ENCODE measurements at places on chromosomes 1 and 21. TPM values are rescaled to one million over a fixed set of nuclear protein-coding genes. Genes with fewer than 3 reads are reported as not detected.

DNA sequence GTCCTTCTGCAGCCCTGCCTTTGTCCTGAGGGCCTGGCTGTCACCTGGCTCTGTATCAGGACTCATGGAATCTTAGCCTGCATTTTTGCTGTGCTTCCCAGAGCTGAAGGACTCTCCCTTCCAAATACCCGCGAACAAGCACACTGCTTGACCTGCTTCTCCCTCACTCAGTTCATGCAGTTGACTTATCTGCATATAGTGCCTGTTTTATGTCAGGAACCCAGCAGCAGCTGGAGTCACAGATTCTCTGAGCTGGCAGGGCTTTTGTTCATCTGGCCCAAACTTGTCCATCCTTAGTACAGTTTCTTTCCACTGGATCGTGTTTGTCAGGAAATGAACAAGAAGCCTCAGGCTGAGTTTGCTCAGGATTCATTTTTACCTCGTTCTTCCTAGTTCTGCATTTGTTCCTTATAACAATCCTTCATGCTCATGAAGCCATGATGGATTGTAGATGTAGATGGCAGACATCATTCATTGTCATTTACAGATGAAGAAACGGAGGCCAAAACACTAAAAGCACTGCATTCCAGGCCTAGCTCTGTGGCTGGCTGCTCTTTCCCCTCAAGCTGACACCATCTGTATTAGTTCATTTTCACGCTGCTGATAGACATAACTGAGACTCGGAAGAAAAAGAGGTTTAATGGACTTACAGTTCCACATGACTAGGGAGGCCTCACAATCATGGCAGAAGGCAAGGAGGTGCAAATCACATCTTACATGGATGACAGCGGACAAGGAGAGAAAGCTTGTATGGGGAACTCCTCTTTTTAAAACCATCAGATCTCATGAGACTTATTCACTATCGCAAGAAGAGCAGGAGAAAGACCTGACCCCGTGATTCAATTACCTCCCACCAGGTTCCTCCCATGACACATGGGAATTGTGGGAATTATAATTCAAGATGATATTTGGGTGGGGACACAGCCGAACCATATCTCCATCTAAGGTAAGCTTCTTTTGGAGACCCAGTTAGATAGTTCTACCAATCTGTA lies 150.9 kb downstream of the HIVEP3 start:
- DNase-seq, result no peak
- H3K36me3 ChIP-seq, result no peaks in the 10 kb centered on the region
- peaks cover 14% of the 10 kb centered on the region for H3K4me1 ChIP-seq
- no peaks in the 10 kb centered on the region for H3K27me3 ChIP-seq
- no peak overlapping the region for H3K4me3 ChIP-seq

GRCh38 chr1:109803901-109804331 lies 40.2 kb upstream of the EPS8L3 start:
- H3K27me3 ChIP-seq, result no peaks in the 10 kb centered on the region
- H3K27ac ChIP-seq, result no peak overlapping the region
- no peak overlapping the region for H3K4me3 ChIP-seq
- no peak for DNase-seq
- peaks cover 24% of the 10 kb centered on the region for H3K4me1 ChIP-seq

DNA sequence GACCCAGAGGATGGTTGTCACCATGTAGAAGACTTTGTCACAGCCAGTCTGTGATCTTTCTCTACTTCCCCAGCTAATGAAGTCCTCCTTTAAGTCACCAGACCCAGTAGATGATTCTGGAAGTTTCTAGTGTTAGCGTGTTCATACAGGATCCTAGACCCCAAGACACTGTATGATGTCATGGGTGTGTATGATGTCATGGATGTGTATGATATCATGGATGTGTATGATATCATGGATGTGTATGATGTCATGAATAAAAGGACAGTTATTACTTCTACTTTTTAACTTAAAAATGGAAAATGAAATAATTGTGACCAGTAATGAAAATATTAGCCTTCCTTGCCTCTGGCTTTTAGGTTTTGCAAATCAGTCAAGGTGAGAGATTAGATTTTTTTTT lies 260.0 kb downstream of the FMN2 start:
- no peak for DNase-seq
- no peaks in the 10 kb centered on the region for H3K27me3 ChIP-seq
- H3K27ac ChIP-seq, result no peak overlapping the region
- no peak overlapping the region for H3K4me3 ChIP-seq
- H3K36me3 ChIP-seq, result no peaks in the 10 kb centered on the region
- peaks cover 9% of the 10 kb centered on the region for H3K4me1 ChIP-seq

DNA sequence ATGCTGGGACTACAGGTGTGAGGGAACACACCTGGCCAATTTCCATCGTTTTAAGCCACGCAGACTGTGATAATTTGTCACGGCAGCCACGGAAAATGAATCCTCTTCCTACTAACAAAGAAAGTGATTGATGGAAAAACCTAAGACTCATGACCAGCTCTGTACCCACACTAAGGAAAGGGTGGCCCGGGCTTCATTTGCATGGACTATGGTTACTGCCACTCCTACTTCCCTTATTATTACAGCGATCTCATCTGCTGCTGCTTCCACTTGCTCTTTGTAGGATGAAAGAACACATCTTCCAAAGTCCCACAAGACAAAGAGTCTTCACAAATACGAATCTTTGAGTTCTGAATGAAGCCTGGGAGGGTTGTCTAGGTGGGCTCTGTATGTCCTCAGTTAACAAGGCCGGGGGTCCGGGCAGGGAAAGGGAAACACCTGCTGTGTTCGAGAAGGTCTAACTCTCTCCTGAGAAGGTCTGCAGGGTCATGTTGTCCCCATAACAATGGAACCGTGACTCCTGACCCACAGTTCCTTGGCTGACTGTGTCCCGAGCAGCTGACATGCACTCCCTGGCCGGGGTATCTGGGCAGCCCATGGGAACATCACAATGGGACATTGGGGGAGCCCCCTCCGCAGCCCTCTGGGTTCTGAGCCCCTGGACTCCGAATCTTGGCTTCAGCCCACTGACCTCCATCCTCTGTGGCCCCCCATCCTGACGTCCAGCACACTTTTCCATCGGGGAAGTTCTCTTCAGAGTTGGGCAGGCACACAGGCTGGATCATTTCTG lies 13.3 kb upstream of the TFF1 start:
- DNase-seq, result no peak
- H3K27ac ChIP-seq, result no peak overlapping the region
- H3K36me3 ChIP-seq, result no peaks in the 10 kb centered on the region
- H3K4me1 ChIP-seq, result no peaks in the 10 kb centered on the region
- no peak overlapping the region for H3K4me3 ChIP-seq

DNA sequence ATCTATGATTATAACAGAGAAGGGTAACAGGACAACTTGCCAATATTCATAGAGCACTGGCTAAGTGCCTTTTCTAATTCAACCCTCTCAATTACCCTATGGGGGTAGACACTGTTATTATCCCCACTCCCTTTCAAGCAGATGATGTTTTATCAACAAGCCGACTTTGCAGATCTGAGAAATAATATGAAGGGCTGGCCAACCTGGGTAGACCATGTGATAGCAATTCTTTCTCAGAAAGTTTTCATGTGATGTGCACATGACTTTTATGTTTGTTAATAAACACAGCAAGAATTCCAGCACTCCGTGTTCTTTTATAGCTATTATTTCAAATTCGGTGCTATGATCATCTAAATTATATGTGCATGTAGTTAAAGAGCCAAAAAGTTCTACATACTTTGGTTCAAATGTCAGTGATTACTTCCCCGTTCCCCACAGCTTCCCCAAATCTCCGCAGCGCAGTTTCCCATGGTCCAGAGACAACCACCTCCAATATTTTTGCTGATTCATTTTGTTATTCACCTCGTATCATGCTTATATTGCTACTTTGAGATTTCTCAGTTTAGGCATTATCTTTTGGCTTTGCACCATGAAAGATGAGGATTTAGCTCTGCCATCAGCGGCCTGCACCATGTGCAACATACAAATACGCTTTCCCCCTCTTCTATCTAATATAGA lies 96.7 kb upstream of the GADD45A start:
- H3K27me3 ChIP-seq, result no peaks in the 10 kb centered on the region
- no peaks in the 10 kb centered on the region for H3K36me3 ChIP-seq
- no peak for DNase-seq
- peaks cover 16% of the 10 kb centered on the region for H3K4me1 ChIP-seq

GRCh38 chr1:115220340-115221270 lies 117.4 kb downstream of the NGF start:
- H3K27me3 ChIP-seq, result no peaks in the 10 kb centered on the region
- H3K4me1 ChIP-seq, result no peaks in the 10 kb centered on the region
- peak overlapping the region; percentile 59 for H3K27ac ChIP-seq
- DNase-seq, result no peak
- no peaks in the 10 kb centered on the region for H3K36me3 ChIP-seq

GRCh38 chr1:145979746-145980456 lies 15.4 kb downstream of the POLR3GL start:
- peak overlapping the region; percentile 94 for H3K27ac ChIP-seq
- peaks cover 5% of the 10 kb centered on the region for H3K36me3 ChIP-seq
- peaks cover 79% of the 10 kb centered on the region for H3K4me1 ChIP-seq
- no peaks in the 10 kb centered on the region for H3K27me3 ChIP-seq
- DNase-seq, result no peak

DNA sequence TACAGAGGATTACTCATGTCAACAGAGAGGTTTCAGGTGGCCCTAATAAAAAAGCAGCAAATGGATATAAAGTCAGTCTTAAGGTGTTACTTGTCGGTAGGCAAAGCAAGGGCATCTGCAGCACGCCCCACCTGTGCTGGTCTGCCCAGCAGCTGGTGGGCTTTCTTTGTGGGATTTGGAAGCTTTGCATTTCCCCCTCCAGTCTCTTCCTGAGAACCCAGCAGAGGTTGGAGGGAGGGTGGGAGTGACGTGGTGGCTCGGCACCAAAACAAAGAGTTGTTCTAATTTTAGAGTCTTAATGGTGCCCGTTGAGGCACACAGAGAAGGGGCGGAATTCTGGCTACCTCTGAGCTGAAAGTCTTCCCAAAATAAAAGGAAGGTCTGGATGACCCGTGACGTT lies 4.8 kb upstream of the PCBP3 start:
- no peak overlapping the region for H3K27ac ChIP-seq
- no peaks in the 10 kb centered on the region for H3K36me3 ChIP-seq
- H3K27me3 ChIP-seq, result peaks cover 6% of the 10 kb centered on the region

- no peak overlapping the region for H3K27ac ChIP-seq
- no peaks in the 10 kb centered on the region for H3K36me3 ChIP-seq
- H3K4me1 ChIP-seq, result peaks cover 12% of the 10 kb centered on the region
These were observed 144.1 kb upstream of the AJAP1 start for GRCh38 chr1:4510276-4510691.

- H3K4me3 ChIP-seq, result peak within 1 kb of the TSS; percentile 77
- H3K27me3 ChIP-seq, result no peaks in the 10 kb centered on the region
- H3K4me1 ChIP-seq, result peaks cover 45% of the 10 kb centered on the region
- peak within 1 kb of the TSS; percentile 99 for H3K27ac ChIP-seq
- DNase-seq, result peak; percentile 95
- no peaks in the 10 kb centered on the region for H3K36me3 ChIP-seq
These were observed at the start of gene PTPN14 for GRCh38 chr1:214551436-214552173. PTPN14 (minus strand) TSS chr1:214551602; CDS start chr1:214464803, 86,799 bp downstream.

- H3K4me1 ChIP-seq, result peaks cover 3% of the 10 kb centered on the region
- H3K27ac ChIP-seq, result no peak overlapping the region
- H3K27me3 ChIP-seq, result no peaks in the 10 kb centered on the region
- no peak for DNase-seq
- H3K4me3 ChIP-seq, result no peak overlapping the region
These were observed 5.4 kb upstream of the NBPF1 start for GRCh38 chr1:16618719-16619118.

DNA sequence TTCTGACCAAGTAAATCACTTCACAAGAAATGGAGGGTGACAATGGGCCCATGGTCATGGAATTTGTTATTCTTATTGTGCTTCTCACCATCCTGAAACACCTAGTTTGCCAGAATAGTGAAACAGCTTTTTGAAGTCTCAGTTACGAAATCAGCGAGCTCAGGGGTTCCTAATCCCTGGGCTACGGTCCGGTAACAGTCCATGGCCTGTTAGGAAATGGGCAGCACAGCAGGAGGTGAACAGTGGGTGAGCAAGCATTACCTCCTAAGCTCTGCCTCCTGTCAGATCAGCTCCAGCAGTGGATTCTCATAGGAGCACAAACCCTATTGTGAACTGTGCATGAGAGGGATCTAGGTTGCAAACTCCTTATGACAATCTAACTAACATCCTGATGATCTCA lies 1356.3 kb downstream of the KCNT2 start:
- H3K4me1 ChIP-seq, result no peaks in the 10 kb centered on the region
- H3K4me3 ChIP-seq, result no peak overlapping the region
- H3K27ac ChIP-seq, result no peak overlapping the region
- H3K36me3 ChIP-seq, result no peaks in the 10 kb centered on the region

DNA sequence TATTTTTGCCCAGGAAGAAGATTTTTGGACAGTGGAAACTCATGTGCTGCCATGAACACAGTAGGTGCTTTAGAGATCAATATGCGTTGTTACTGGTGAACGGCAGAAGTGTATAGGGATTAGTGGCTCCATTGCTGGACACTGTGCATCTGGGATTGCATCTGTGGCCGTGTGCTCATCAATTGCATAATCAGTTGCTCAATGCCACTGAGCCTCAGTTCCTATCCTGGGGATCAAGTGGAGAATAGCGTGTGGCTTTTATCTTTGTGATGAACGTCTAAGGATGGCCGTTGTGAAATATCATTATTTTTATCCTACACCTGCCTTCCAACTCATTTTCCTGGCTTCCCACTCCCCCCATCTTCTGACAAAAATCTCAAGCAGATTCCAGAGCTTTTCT lies 5.4 kb downstream of the TNN start:
- peaks cover 23% of the 10 kb centered on the region for H3K4me1 ChIP-seq
- no peak overlapping the region for H3K4me3 ChIP-seq
- H3K36me3 ChIP-seq, result no peaks in the 10 kb centered on the region

GRCh38 chr1:118984086-118984721 lies 3.9 kb downstream of the TBX15 start:
- H3K27ac ChIP-seq, result no peak overlapping the region
- no peak for DNase-seq
- peak overlapping the region; percentile 47 for H3K4me3 ChIP-seq
- peaks cover 32% of the 10 kb centered on the region for H3K4me1 ChIP-seq

GRCh38 chr1:109201123-109201703 lies 12.5 kb upstream of the SARS1 start:
- H3K27me3 ChIP-seq, result no peaks in the 10 kb centered on the region
- H3K4me1 ChIP-seq, result peaks cover 19% of the 10 kb centered on the region
- no peak overlapping the region for H3K4me3 ChIP-seq
- H3K36me3 ChIP-seq, result no peaks in the 10 kb centered on the region
- no peak overlapping the region for H3K27ac ChIP-seq

DNA sequence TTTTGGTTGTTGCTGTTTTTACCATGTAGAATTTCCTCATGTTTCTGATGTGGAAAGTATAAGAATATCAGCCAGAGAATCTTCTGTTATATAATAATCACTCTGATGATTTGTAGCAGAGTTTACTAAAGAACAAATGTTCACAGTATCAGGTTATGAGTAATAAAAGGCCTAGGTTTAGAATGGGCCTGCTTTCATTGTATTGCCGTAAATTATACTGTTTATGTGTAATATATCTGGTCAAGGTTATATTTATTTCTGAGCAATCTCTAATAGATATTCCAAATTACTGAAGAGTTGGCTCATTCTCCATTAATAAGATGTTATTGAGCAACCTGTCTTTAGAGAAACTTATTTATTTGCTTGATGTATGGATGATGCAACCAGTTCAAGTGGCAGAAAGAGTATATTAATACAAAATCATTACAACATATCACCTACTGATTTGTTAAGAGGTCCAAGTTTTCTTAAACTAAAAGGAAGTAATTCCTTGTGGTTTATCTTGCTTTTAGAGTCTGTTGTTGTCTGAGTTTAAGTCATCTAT lies 649.4 kb upstream of the CXADR start:
- H3K27ac ChIP-seq, result no peak overlapping the region
- H3K4me3 ChIP-seq, result no peak overlapping the region
- H3K4me1 ChIP-seq, result no peaks in the 10 kb centered on the region
- no peak for DNase-seq

The ATG4C gene
- total RNA-seq, result 6.9 TPM

The PBX1 gene
- total RNA-seq, result 89.6 TPM

The NBPF11 gene
- total RNA-seq, result 7.1 TPM

The PDE9A gene
- total RNA-seq, result 29.2 TPM

The FAM78B gene
- total RNA-seq, result 1.2 TPM

The PCSK9 gene
- 0.29 TPM for total RNA-seq
